ENCODE measurements at places on chromosomes 12 and 14.

DNA sequence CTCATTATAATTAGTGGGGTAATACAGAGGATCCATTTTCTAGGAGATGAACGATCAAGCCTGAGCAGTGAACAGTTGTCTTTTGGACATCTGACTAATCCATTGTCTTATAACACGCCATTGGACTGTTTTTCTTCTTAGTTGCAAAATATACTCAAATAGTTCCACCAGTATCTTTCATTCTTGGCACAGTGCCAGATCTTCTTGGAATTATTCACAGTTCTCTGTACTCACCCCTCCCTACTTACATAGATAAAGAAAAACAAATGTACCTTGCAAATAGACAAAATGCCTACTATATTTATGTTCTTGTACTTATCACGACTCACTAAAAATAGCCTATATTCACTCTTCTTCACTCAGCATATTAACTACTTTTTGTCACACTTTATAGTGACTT lies 3.8 kb downstream of the CBLN3 start:
- no peak for DNase-seq

DNA sequence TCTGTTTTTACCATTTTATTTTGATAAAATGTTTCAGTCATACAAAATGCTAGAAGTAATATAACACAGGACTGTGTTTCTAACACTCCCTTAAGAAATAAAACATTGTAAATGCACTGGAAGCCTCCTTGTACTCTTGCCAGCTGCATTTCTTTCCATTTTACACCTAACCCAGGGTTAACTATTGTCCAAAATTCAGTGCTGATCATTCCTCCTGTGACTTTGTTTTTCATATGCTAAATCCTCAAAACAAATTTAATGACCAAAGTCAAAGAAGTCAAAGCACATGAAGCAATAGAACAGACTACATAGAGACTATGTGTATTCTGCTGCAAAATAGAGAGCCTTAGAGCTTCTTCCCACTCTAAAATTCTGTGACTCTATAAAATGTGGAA lies 420.3 kb upstream of the PRICKLE1 start:
- no peak for DNase-seq

DNA sequence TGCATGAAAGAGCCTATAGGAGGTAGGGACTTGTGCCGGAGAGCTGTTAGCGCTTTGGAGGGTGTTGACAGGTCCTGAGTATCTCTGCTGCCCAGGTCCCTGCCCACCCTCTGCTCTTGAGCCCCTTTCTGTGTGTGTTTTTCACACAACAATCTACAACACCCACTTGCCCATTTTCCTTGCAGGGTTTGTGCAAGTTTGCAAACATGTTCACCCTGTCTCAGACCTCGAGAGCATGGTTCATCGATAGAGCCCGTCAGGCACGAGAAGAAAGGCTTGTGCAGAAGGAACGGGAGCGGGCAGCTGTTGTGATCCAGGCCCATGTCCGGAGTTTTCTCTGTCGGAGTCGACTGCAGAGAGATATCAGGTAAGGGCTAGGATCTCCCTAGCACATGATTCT lies 5.9 kb downstream of the UBE3B start:
- no peak for DNase-seq

DNA sequence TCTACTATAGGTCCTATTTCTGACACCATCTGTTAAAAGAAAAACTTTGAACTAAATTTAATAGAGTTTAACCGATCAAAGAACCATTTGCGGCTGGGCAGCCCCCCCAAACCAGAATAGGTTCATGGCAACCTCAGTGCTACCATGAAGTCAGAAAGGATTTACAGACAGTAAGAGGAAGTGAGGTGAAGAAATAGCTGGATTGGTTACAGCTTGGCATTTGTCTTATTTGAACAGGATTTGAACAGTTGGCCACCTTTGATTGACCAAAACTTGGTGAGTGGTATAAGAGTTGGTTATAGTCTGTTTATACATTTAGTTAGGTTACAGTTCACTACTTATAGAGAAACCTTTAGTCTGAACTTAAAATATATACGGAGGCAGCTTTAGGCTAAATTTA lies 88.9 kb downstream of the TXNDC16 start:
- DNase-seq: no peak

DNA sequence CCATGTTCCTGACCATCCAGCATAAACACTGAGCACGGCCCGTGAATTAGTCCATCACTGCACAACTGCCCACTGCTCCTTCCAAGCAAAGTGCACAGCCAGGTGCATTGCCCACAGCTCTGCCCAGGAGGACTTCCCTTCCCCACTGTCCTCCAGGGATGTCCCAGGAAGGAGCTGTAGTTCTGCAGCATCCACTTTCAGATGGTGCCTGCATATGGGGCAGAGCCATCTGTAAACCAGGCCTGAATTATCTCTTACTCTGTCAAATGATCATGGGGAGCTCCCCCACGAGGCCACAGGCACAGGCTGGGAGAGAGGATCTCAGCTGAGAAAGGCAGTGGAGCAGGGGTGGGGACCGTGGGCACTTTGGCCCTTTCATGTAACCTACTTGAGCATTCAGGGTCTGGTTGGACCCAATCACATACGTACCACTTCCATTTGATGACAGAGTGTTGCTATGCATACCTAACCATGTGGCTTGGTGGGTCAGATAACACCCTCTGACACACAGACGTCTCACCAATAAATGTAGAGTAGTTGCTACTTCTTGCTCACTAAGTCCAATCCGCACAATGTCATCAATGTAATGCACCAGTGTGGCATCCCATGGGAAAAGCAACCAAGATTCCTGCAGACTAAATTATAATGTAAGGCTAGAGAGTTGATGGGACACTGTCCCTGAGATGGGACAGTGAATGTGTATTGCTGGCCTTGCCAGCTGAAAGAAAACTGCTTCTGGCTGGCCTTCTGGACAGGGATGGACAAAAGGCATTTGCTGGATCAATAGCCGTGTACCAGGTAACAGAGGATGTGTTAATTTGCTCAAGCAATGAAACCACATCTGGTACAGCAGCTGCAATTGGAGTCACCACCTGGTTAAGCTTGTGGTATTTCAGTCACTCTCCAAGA lies 113.8 kb upstream of the C14orf180 start:
- DNase-seq: no peak

DNA sequence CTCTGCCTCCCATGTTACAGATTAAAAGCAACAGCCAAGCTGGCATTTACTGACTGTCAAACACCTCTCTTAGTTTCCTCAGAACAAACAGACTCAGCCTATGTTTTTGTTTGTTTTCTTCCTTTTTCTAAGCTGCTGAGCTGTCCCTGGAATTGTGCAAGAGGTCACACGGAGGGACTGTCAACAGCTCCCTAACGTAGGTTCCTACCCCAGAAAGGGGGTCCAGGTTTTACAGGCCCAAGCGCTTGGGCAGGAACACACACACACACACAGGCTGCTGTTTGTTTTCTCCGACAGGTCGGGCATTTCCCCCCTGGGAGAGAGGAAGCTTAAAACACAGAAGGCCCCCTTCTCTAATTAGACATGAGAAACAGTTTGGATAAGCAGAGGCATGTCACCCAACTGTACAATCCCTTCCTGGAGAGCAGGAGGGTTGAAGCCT lies 739.6 kb upstream of the TBX3 start:
- DNase-seq: no peak

GRCh38 chr14:105176513-105176912 lies 4.6 kb downstream of the NUDT14 start:
- DNase-seq: no peak

DNA sequence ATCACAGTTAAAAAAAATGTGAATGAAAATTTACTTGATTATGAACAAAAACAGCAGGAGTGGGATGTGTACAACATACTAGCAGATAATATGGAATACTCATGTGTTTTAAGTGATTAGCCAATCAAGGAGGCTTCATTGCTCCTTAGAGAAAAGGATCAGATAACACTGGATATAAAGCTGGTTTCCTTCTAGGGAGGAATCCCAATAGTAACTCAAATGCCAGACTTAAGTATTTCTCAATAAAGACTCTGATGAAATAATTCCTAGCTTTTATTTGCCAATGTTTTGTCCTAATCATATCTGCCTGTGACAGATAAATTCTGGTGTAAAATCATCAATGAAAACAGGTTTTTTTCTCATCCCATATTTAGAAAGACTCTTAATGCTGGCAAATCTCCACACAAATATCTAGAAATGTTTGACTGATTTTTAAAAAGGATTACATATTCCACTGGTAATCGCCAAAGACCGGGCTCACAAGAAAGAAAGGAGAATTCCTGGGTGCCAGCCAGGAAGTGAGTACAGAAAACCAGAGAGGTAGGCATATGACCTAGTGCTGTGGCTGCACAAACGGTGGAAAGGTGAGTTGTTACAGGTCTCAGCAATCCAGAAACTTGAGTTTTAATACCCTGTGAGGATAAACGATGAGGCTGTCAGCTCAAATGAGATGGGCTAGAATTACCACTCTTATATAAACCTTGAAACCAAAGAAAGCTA lies 108.6 kb upstream of the TTC7B start:
- no peak for DNase-seq

- DNase-seq: no peak
Observed at GRCh38 chr12:64180951-64181350, 41.1 kb downstream of the KICS2 start.
